ENCODE measurements at places on chromosomes 3 and 15.
A peak's percentile ranks its signal among the peaks of the same experiment; 100 is the strongest.

DNA sequence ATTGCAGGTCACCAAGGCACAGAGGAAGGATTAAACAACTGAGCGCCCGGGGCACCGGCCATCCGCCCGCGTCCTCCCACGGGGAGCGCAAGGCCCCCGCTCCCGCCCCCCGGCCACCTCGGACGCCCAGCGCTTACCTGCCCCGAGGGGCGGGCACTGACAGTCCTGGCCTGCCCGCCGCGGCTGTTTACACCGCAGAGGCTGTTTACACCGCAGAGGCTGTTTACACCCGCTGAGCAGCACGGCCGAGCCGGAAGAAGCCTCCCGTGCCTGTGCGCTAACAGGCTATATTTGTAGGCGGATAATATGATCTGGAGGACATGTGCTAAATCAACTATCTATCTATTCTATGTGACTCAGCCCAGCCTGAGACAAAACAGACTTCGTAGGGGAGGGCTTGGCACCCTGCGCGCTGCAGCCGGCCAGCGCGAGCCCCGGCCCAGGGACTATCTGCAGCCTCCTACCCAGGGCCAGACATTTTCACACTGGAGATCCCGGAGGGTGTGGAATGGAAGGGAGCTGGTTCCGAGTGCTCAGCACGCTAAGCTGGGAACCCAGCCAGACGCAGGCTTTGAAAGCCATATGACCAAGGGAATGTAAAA lies at the start of gene LRRC2:
LRRC2 (minus strand) TSS at position 263 of the 602 bp plus-strand sequence. CDS start 14,711 bp downstream, outside the sequence.
- DNase-seq = peak; percentile 52

DNA sequence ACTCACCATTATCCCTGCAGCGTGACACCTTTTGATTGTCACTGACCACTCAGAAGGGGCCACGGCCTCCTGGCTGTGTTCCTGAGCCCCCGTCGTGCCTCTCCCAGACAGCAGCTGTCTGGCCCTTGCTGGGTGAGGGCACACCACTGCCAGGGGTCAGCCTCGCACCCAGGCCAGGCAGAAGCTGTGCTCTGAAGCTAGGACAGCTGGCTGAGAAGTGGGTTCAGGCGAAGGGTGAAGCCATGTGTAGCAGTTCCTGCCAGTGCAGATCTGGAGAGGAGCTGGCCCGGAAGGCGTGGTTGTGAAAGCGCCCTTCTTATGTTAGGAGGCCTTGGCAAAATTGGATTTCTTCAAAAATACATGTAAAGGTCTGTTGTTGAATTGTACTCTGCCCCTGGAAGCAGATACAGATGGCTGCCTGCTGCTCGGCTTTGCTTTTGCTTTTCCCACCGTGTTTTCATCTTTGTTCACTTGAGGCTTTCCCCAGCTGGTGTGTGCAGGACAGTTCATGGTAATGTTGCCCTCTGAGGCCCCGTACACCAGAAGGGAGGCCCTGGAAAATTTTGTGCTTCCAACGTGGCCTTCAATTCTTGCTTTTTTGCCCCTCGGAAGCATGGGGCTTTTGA lies 49.1 kb downstream of the KLHL25 start:
- DNase-seq = no peak

- DNase-seq = peak; percentile 48
Measured at GRCh38 chr3:187027531-187028278, 97.4 kb downstream of the ST6GAL1 start.

- DNase-seq = no peak
Measured at GRCh38 chr3:120470870-120471269, 20.1 kb upstream of the FSTL1 start.

DNA sequence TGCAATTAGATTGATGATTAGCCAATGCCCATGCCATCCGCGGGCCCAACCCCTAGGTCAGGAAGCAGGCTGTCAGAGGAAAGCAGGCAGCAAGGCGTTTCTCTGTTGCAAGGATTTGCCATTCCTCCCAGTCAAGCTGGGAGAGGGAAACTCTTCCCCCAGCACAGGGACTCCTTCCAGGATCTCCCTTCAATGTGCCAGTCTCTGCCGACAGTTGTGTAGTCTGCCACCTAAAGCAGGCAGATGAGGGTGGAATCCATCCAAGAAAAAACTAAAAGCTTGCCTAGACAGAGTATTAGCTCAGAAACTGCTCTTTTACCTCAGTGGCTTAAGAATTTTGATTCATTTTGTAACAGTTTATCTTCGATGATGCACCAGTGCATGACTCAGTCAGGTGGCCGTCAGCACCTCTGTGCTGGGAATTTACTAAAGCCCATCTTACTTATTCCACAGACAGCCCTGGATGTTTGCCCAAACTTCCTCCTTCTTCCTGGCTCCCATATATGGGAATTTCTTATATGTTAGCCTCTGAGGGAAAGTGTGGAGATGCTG lies 501.5 kb upstream of the THBS1 start:
- no peak for DNase-seq
